A549 treated with DMSO at 1 μM for 4 hours (cell line): ENCODE measurements at places on chromosomes 5 and 9. TPM values are rescaled to one million over a fixed set of nuclear protein-coding genes. Genes with fewer than 3 reads are reported as not detected.

Gene AIF1L
- 1.2 to 1.5 TPM (median 1.3 TPM) in 5 replicates for total RNA-seq

Gene CSF2
- 0.49 to 1.2 TPM (median 0.52 TPM) in 5 replicates for total RNA-seq

Gene PCDHGC5
- 0.05 TPM in 1 of 5 replicates, not detected in the others for total RNA-seq

Gene STKLD1
- 0.55 to 1.5 TPM (median 1.1 TPM) in 5 replicates for total RNA-seq

Gene F12
- total RNA-seq: 13.8 to 24.7 TPM (median 20.7 TPM) in 5 replicates

Gene SPIN1
- 37.5 to 46.4 TPM (median 44.5 TPM) in 5 replicates for total RNA-seq

Gene RALGDS
- 24.4 to 27.8 TPM (median 25.1 TPM) in 5 replicates for total RNA-seq

Gene GPR150
- 0.08 to 0.14 TPM (median 0.14 TPM) in 4 of 5 replicates, not detected in the other for total RNA-seq

Gene SPATA31A3
- not detected in 5 replicates for total RNA-seq

Gene PTTG1
- total RNA-seq: 194 to 300 TPM (median 218 TPM) in 5 replicates

Gene COL23A1
- total RNA-seq: not detected in 5 replicates

Gene RNF208
- 1.2 to 2.7 TPM (median 1.8 TPM) in 5 replicates for total RNA-seq

Gene OR13C4
- total RNA-seq: not detected in 5 replicates

Gene WHRN
- 5.2 to 8.1 TPM (median 6.9 TPM) in 5 replicates for total RNA-seq

Gene DND1
- total RNA-seq: 0.28 to 1.4 TPM (median 0.84 TPM) in 5 replicates

Gene ACTBL2
- total RNA-seq: 0.02 to 0.09 TPM (median 0.06 TPM) in 5 replicates

Gene CARTPT
- total RNA-seq: not detected in 5 replicates

Gene SLC36A1
- total RNA-seq: 9.4 to 12.2 TPM (median 11.7 TPM) in 5 replicates

Gene PCDHGA1
- total RNA-seq: 0.37 to 0.48 TPM (median 0.40 TPM) in 5 replicates

Gene FOXI1
- total RNA-seq: not detected in 5 replicates

Gene IFNK
- not detected in 5 replicates for total RNA-seq

Gene DRD1
- 0.77 to 1.3 TPM (median 0.95 TPM) in 5 replicates for total RNA-seq

Gene WNT8A
- not detected in 5 replicates for total RNA-seq

Gene BARHL1
- 0.06 TPM in 1 of 5 replicates, not detected in the others for total RNA-seq

Gene EXD3
- total RNA-seq: 5.5 to 6.9 TPM (median 6.3 TPM) in 5 replicates
